ENCODE measurements at places on chromosomes 6 and 20.

DNA sequence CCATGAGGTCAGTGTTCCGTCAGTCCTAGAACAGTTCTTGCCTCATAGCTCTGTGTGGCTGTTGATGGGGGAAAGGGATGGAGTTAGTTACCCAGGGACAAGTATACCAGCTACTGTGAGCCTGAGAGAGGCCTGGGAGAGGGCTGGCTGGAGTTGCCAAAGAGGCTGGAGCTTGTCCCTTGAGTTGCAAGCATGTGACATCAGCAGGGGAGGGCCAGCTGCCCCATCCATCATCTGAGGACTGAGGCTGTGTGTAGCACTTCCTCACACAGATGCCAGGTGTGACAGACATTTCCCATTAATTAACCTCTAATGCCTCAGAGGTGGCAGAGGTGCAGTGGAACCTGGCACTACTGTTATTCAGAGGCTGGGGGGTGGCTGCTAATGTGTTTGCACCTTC is 131.6 kb downstream of the PHACTR3 start:
- DNase-seq, result no peak

GRCh38 chr6:37848371-37848770 is 28.8 kb downstream of the ZFAND3 start:
- DNase-seq, result no peak

GRCh38 chr6:143691155-143691554 is 13.4 kb downstream of the PHACTR2 start:
- DNase-seq, result no peak

- DNase-seq, result no peak
Observed at GRCh38 chr20:15759594-15759993, 813.7 kb downstream of the KIF16B start.

DNA sequence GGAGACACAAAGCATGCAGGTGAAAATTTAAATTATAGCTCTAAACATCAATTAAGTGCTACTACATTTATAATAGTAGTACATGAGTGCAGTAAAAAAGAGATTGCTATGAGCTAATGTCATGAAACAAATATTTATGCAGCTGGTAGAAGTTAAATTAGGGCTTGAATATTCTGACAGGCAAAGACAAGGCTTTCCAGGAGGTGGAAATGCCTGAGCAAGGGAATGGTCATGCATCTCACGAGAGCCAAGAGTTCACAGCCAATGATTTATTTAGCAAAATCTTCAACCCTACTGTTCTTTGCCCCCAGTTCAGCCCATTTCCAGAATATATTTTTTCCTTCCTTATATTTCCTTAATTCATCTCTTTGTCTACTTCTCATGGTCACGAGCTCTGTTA is 128.9 kb downstream of the HIVEP2 start:
- DNase-seq, result no peak

- DNase-seq, result no peak
Observed at GRCh38 chr20:64095927-64096326, 11.4 kb downstream of the NPBWR2 start.

DNA sequence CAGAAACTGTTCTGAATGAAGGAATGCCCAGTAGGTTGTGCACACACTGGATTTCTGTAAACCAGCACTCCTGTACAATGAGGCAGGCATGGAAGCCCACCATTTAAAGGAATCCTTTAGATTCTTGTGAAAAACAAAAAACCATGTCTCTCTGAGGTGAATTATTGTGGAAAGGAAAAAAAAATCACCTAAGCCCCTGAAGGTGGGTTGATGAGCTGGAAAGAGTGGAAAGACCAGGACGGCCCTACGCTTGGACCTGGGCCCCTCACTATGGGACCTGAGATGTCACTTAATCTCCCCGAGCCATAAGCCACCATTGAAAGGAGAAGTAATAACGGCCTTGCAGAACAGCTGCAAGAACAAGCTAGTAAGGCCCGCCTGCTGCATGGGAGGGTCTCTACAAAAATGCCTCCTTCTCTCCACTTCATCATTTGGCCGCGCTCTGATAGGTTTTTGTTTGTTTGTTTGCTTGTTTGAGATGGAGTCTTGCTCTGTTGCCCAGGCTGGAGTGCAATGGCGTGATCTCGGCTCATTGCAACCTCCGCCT is 68.8 kb downstream of the RAB44 start:
- peak; percentile 34 for DNase-seq

GRCh38 chr20:14915356-14915755 is 577.9 kb upstream of the FLRT3 start:
- no peak for DNase-seq

DNA sequence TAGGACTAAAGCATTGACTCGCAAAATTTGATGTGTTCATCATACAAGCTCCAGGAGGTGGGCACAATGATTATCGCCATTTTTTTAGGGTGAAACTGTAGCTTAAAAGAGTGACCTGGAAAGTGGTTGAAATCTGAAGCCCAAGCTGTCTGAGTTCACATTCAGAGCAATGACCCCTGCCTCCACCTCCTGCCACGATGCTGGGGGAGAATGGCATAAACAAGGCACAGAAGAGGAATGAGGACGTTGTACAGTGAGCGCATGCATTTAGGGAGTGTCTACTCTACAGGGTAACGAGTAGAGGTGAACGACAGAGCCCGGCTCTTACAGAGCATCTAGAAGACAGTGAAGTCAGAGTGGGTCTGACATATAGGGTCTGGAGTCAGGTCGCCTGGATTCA is 37.2 kb downstream of the CNKSR3 start:
- DNase-seq, result no peak

GRCh38 chr6:115583290-115583689 is 477.4 kb downstream of the FRK start:
- no peak for DNase-seq

GRCh38 chr6:45415788-45416518 is 38.2 kb upstream of the SUPT3H start:
- no peak for DNase-seq

DNA sequence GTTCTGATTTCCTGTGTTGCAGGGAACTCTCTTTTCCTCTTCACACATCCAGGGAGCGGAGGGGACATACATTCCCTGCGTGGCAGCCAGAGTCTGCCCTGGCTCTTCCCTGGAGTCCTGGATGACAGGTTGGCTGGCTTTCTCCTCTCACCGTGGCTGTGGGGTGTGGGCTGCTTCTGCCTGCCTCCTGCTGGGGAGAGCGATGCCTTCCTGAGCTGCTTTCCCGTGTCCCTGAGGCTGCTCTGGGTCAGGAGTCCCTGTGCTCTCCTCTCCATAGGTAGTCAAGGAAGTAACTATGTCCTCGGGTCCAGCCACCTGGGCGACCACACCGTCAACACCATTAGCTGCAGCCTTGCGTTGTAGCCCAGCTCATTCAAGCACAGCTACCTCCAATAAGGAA is 451.7 kb downstream of the QKI start:
- DNase-seq, result no peak

GRCh38 chr20:3218307-3218988 is 9.2 kb downstream of the ITPA start:
- DNase-seq, result peak; percentile 84
